Prostate gland (tissue), 2 donors: ENCODE measurements at places on chromosomes 3 and 15.

DNA sequence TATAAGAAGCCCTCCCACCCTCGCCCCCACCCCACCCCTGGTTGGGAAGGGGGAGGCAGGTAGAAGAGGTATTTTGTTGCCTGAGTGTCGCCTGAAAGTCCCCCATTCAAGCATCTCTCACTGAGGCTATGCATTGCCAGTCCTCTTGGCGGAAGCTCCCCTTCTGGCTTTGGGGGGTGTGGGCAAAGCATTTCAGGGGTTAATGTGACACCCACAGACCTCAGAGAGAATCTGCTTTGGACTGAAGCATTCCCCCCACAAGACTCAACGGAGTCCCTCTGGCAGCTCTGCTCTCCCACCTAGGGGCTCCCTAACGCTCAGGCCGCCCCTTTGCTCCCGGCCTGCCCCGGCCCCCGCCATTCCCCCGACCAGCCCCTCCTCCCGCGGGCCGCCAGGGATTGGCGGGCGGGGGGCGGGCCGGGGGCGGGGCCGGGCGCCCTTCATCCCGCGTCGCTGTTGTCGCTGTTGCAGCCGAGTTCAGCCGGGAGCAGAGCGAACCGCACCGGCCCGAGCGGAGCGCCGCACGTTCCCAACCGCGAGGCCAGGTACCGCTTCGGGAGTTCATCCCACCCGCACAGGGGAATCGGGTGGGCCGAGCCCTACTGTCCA, at the start of gene SLC38A3:
SLC38A3 (plus strand) TSS at position 468 of the 609 bp plus-strand sequence. CDS start 8,929 bp downstream, outside the sequence.
- DNase-seq: no peak

- DNase-seq: peak; percentile 91
Observed at GRCh38 chr3:30518181-30518864, 88.1 kb upstream of the TGFBR2 start.

GRCh38 chr15:92082006-92082843, 228.7 kb downstream of the SLCO3A1 start:
- DNase-seq: peak; percentile 26

DNA sequence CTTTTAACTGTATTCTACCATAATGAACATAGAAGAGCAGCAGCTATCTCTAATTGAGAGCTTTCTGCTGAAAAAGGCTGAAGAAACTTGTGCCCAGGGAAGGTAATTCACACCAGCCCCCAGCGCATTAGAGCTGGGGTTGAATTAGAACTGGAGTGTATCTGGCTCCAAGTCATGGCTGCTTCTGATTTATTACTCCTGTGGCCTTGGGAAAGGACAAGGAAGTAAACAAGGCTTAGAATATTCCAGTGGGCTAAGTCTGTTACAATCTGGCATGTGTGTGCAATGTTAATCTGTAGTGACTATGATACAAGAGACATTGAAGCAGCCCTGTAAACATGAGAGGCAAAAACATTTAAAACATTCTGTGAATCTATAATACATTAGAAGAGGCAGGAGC, 18.1 kb downstream of the CPA3 start:
- no peak for DNase-seq

- DNase-seq: no peak
Observed at GRCh38 chr15:64343222-64343621, 12.8 kb downstream of the CSNK1G1 start.

DNA sequence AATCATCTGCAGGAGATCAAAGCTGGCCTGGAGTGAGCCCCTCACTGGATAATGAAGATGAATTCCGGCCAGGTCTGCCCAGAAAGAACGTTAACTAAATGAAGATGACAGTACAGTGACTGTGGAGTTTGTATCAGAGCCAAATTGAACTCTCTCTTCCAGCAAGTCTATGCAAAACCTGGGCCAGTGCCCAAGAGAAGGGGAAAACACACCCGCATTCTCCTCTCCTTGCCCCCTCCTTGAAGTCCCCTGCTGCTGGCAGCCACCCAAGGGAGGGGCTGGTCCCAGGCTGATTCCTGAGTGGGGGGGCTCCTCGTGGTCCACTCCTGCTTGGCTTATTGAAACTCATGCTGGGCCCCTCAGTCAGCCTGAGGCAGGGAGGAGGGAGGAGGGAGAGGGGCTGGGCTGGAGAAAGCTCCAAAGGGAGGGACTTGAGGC, 155.7 kb downstream of the RAB11A start:
- DNase-seq: no peak
